ENCODE measurements at places on chromosomes 2 and 18.

DNA sequence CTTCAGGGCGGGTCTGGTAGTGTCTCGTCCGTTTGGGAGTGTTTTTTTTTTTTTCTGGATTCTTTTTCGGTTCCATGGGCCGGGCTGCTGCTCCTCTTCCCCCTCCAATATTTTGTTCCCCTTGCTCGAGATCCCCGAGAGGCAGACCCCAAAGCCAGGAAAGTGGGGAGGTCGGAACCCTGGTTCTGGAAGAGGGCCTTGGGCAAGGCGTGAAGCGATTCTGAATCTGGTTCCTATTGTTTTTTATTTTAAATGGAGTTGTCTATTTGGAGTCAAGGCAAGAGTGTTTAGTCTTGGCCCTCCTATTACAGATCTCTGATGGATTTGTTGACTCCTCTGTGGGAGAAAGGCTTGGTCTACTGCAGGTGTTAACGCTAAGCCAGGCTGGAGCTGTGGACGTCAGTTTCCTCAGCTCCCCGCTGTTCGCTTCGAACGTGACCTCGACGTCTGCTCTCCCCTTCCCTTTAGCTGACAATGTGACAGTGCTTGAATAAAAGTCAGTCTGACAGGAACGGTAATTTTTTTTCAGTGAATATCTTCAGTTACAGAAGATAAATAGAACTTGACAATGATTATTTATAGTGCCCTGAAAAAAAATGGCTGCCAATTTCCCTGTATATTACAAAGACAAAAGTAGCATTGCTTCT is 683 bp upstream of the DNAJC27 start:
- no peak for DNase-seq

DNA sequence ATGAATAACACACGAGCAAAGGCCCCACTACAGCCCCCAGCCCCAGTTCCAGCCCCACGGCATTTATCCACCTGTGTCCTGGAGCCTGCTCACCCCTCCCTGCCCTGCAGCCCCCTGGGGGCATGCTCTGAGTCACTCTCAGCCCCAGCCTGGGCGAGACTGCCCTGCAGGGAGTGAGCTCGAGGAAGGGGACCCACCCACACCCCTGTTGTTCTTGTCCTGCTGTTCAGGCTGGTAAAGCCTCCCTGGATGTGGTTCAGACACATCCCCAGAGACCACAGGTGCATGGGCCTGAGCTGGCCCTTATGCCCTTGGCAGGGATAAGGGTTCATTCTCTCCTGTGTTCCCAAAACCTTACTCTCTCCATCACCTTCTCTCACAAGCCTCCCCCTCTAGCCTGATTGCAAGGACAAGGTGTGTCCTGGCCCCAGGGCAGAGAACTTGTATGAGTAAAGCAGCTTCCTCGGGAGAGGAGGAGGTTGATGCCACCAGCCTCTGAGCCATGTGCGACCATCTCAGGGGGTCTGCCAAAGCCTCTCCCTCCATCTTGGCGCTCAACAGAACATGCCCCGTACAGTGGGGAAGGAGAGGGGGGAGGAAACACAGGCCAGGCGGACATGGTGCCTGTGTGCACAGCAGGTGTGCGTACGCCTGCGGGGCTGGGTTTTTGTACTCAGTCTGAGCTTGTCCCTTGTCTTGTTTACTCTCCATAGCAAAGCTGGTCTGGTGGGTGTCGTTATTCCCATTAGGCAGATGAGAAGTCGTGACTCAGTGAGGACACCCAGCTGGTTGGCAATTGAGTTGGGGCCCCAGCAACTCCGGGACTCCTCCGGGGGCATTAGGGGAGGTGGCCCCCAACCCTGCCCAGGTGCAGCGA is 64.4 kb downstream of the CIB4 start:
- DNase-seq = no peak

GRCh38 chr2:73028841-73029240 is 42.7 kb downstream of the SFXN5 start:
- DNase-seq = no peak

- DNase-seq = no peak
These were observed 210.2 kb downstream of the MC4R start for GRCh38 chr18:60162388-60162787.

- peak; percentile 8 for DNase-seq
These were observed 5.0 kb upstream of the SMAD2 start for GRCh38 chr18:47935321-47936055.

Data from hypothalamus (tissue), 51 donors.